ENCODE measurements at places on chromosomes 11 and 22.

DNA sequence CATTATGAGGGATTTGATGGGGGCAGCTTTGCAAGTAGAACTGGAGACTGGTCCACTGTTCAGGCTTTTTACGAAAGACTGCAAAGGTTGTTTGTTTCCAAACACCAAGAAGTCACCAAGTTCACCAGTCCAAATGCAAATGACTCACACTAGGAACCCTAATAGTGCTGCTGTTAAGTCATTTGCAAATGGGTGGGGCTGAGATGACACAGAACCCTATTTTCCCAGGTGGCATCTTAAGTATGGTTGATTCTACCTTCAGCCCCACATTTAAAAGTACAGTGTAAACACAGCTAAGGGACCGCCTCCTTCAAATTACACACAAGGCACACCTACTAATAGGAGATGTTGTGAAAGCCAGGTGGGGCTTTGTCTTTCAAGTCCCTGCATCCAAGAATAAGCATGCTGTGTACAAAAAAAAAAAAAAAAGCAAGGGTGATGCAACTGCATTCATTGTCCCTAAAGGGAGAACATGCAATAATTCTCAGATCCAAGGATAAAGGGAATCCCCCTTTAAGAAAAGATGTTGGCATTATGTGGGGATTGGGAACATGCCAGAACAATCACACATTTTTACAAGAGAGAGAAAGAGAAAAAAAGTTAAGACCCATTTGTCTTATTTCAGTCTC, 27.3 kb downstream of the BDNF start:
- DNase-seq = no peak

GRCh38 chr11:90874281-90874680, 651.4 kb upstream of the CHORDC1 start:
- no peak for DNase-seq

DNA sequence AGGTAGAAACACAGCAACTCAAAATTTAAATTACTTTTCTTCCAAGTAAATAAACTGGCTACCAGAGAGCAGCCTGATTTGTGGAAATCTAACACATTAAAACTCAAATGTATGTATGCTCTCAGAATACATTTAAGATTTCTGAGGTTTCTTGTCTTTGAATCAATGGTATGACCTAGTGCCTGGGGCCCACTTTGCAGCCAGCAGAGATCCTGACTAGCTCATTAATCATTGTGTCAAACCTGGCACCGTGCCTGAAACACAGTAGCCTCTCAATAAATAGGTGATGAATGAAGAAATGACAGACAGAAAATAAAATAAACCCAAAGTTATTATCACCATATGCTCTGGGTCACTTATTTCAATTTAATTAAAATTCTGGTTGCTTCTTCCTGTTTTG, 176.2 kb upstream of the FAT3 start:
- no peak for DNase-seq

DNA sequence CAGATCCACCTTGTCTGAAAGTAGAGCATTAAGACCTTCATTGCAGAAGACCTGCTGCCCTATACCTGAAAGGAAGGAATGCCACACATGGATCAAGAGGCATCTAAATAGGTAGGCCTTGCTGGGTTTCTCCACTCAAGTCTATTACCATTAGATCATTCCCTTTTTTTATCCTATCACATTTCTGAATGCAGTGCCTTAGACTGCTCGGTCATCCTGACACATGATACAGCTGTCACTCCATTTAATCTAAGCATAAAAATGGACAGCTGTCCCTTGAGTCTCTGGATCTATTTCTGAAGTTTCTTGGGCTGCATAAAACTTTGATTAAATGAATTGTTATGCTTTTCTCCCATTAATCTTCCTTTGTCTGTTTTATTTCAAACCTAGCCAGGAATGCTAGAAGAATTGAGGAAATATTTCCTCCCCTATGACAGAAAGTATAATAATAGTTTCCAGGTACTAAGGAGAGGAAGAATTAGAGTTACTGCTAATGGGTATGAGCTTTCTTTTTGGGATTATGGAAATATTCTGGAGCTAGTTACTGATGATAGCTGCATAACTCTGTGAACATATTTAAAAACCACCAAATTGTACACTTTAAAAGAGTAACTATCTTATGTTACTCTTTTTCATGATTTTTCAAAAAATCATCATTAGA, 88.0 kb downstream of the DLG2 start:
- no peak for DNase-seq

DNA sequence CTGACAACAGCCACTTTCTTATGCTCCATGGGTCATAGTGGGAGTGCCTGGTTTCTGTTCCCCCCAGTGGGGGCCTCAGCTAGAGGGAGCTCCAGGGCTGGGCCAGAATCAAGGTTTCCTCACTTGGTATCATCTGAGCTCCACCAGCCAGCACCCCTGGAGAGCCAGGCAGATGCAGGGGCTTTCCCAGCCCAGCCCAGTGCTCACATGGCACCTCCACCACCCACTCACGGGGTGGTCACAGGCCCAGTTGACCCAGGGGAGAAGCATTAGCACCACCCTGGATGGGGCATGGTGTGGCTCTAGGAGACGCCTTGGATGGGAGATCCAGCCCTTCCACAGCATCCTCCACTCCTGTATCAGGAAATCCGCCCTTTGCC, 24.1 kb upstream of the WNT7B start:
- no peak for DNase-seq

DNA sequence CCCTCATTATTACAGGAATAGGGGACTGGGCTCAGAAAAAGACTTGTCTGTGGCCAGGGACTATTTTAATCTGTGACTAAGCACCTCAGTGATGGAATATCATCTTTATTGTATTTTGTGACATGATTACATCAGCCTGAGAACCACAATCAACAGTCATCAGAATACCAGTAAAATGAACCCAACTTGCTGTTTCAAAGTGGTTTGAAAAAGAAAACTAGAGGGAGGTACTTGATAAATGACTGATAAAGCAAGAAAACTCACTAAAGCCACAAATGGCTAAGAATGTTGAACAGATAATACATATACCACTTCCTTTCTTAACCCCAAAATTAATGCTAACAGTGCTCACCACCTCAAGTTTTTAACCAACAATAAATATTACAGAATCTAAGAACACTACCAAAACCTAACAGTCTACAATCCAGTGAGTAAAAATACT, 155.7 kb downstream of the ATG16L2 start:
- no peak for DNase-seq

Measured in right lung (tissue), 10 donors.